Activated CD4-positive, alpha-beta T cell treated with anti-CD3 and anti-CD28 coated beads for 1 hour (primary cell): ENCODE measurements at places on chromosomes 16 and 17.

DNA sequence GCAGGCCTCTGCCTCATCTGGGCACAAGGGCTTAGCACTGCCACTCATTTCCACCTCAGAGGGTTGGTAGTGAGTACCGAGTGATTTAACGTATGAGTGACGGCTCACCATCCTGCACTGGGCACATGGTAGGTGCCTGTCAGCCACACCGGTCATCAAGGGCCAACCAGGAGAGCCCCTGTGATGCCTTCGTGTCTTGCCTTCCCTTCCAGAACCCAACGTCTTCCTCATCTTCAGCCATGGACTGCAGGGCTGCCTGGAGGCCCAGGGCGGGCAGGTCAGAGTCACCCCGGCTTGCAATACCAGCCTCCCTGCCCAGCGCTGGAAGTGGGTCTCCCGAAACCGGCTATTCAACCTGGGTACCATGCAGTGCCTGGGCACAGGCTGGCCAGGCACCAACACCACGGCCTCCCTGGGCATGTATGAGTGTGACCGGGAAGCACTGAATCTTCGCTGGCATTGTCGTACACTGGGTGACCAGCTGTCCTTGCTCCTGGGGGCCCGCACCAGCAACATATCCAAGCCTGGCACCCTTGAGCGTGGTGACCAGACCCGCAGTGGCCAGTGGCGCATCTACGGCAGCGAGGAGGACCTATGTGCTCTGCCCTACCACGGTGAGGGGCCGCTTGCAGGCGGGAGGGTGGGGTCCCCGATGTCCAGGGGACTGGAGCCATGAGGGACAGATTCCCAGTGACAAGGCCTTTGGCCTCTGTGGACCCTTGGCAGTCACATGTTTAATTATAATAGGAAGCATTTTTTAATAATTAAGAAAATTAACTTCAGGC is 37.1 kb downstream of the MRC2 start:
- DNase-seq, result no peak

DNA sequence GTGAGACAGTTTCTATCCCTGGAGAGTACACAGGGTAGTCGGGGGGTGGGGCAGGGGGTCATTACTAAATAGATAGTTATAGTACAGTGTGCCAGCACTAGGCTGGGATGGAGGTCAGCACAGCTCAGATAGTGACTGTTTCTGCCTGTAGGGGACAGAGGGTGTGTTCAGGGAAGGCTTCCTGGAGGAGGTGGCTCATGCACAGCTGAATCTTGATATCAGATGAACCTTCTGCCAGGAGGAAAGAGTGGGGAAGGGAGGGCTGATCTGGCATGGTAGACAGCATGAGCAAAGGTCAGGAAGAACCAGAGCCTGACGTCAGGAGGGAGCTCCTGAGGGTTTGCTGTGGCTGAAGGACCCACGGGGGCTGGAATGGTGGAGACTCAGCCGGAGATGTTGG is 56.6 kb downstream of the OR1D5 start:
- no peak for DNase-seq

- DNase-seq, result no peak
Observed at GRCh38 chr17:78889531-78889930, 13.5 kb downstream of the CEP295NL start.

DNA sequence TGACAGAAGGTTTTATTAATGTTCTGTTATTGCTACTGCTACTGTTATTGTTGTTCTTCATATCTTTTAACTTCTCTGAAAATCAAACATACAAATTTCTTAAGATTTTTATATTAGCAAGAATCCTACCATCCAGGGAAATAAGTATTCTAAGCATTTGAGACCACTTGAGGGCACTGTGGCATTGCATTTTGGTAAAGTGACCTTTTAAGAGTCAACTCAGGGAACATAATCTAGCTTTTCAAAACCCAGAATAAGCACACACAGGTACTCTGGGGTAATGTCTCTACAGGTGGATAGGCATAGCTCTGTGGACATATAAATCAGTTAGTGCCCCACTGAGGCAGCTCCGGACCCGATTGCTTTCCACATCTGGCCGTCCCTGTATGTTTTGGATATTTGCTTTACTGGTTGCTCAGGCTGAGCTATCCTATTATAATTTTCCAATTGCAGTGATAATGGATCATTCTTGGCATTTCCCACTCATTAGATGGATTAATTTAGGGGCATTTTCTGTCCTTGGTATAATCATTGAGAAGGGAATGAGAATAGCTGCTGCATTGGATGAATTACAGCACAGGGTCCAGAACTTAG is 1425.1 kb upstream of the CDH8 start:
- no peak for DNase-seq

GRCh38 chr17:75504347-75505151 is 10.8 kb downstream of the CASKIN2 start:
- DNase-seq, result peak; percentile 18

- no peak for DNase-seq
Observed at GRCh38 chr17:73064084-73064938, 28.2 kb downstream of the SLC39A11 start.

DNA sequence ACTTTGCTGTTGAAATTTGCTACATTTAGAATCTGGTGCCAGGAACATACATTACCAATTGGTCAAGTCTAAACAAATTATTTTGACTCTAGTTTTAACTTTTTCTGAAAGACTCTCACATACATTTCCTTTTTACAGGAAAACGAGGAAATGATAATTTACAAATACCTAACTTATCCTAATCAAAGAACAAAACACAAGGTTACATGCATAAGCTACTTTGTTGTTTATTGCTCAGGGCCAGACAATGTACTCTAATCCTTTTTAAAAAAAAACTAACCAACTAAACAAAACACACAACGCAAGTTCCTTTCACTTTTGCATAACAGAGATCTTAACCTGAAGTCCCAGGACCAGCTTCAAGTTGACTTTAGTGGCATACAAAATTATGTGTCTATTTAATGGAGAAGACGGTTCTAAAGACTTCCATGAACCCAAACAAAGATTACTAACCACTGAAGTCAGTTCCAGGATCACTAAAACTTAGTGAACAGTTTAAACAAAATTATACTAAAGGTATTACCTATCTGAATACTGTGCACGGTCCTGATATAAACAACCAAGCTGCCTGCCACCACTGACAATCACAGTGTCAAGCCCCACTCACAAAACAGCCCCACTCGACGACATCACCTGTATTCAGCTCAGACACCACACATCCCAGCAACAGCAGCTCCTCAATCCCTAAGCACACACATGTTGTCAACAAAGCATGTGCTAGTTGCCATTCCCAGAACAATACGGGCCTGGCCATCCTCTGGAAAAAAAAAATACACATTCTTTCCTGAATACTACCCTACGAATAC is 1.9 kb downstream of the ZNF652 start:
- DNase-seq, result no peak

- DNase-seq, result no peak
Observed at GRCh38 chr16:87489434-87490045, 3.3 kb downstream of the ZCCHC14 start.

GRCh38 chr16:81798311-81799137 is 19.4 kb downstream of the PLCG2 start:
- DNase-seq, result no peak

GRCh38 chr17:28760601-28761562 is 17.1 kb downstream of the TRAF4 start:
- no peak for DNase-seq

DNA sequence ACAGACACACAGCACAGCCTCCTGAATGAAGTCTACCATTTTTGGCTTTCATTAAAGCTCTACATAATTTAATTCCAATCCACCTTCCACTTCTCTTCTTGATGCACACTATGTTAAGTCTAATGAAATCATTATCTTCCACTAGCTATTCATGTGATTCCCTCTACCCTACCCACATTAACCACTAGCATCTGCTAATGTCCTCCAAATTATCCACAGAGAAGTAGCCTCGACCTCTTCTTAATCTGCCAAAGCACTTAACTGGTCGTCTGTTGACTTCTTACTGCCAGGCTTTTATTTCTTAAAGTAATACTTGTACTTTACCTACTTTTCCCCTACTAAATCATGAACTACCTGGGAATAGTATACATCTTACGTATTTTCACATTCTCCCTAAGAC is 91.8 kb downstream of the NCOR1 start:
- no peak for DNase-seq

DNA sequence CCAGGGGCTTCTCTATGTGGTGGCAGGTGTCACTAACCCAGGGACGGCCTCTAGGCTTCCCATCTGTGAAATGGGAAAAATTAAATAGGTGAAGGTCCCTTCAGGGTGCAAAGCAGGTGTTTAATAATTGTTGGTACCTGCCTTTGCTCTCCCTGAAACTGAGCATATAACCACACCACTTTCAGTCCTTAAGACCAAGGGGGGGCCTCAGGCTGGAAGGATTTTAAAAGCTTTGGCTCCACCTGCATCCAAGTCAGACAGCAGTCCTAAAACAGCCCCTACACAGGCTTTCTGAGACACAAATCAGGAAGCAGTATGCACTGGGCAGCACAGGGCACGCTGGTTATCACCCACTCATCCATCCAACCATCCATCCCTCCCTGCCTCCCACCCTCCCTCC is 55.0 kb downstream of the TK2 start:
- DNase-seq, result no peak

DNA sequence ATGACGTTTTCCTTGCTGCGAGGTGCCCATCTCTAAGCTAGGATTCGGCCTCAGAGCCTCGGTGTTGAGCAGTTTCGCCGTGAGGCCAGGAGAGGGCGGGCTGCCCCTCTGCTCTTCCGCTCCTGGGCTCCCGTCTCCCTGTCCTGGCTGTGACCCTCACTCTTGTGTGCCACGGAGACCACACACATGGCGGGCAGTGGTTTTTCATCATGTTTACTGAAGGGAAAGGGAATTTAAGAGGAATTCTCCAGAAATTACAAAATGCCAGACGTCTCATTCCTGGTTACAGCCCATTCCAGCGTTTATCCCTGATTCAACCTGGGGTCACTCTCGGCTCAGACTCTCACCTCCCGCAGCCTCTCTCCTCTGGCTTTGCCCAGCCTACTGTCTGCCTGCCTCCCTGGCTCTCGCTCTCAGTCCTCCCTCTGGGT is 96.8 kb upstream of the ELAC2 start:
- DNase-seq, result no peak

GRCh38 chr16:53064081-53064578 is 9.3 kb downstream of the CHD9 start:
- DNase-seq, result no peak

- DNase-seq, result no peak
Observed at GRCh38 chr16:30104492-30104891, 8.5 kb upstream of the YPEL3 start.

- DNase-seq, result peak; percentile 79
Observed at GRCh38 chr16:74296432-74297144, at the start of gene PSMD7. TSS of gene PSMD7 (plus strand) at chr16:74296814. CDS start at chr16:74296915, 101 bp downstream.
